ENCODE measurements at places on chromosomes 6 and 20.

DNA sequence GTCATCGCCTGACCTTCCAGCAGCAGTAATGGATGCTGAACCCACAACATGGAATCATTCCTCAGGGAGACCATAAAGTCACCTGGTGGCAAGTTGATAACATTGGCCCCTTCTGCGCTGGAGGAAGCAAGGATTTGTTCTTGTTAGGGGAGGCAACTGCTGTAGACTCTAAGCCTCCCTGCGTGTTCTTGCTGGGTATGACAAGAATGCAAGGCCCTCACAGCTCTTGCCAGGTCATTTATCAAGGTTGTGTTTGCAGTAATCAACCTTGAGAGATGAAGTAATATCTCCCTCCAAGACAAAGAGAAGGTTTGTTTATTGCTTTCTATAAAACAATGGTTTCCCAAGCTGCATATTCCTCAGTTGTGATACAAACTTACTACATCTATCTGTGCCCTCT lies 80.9 kb downstream of the PERP start:
- no peak for DNase-seq

DNA sequence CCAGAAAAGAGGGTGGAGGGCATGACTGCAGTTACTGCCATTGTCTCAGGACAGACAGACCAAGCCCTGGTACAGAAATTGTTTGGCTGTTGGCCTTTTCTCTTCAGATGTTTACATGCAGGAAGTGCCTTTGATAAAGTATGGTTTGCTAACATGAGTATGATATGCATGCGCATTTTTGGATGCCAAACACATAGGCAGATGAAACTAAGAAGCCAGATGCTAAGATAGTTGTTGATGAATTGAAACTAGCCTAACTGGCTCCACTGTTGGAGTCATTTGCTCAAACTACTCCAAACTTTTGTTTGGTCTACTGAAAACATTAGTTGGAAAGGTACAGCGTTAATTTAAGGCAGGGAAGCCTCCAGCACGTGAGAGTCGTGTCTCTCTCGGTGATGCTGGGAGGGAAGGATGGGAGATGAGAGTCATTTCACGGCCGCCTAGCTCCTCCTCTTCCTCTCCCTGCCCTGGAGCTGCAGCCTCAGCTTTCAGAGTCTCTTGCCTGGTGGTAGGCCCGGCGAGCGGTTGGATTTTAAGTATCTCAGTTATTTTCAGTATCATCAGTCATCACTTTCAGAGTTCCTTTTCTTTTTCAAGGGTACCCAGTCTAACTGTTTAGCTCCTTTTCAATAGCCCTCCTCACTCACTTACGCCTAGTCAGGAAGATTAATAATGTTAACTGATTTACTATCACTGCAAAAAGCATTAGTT lies 29.7 kb downstream of the RREB1 start:
- peak; percentile 75 for DNase-seq

GRCh38 chr6:107106165-107106564 lies 9.2 kb downstream of the BEND3 start:
- DNase-seq = no peak

DNA sequence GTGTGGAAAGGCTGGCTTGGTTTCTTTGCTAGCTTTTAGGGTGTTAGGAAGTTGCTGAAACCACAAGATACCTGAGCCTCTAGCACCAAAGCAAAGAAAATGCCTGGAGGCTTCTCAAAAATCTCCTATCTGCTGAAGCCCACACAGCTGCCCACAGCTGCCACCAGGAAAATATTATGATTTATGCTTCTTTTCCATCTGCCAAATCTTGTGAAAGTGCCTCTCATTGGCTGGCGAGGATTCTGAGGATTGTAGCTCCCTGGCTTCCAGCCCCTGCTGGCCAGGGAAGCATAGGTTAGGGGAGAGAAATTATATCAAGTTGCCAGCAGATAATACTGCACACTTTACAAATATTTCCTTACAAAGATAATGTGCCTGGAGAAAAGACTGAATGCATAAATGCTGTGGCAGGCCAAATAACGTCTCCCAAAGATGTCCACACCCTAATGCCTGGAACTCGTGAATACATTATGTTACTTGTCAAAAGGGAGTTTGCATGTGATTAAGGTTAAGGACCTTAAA lies 98.4 kb downstream of the MRPL14 start:
- DNase-seq = peak; percentile 53

GRCh38 chr20:9214685-9215084 lies 145.8 kb downstream of the PLCB4 start:
- peak; percentile 94 for DNase-seq

DNA sequence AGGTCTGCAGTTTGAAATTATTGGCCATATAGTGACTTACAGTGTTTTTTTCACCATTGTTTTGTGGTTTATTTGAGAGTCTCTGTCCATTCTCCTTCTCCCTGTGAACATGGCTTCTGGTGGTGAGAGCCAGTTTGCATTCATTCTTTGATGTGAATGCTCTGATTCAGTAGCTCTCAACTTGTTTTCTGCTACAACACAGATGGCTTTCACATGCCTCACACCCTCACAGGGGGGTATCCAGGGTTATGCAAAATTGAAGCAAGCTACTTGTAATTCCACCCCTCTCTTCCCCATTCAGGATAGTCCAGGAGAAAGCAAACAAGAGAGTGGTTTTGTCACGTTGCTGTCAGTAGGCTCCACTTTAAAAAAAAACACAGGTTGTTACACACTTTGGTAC lies 55.6 kb downstream of the SLX4IP start:
- no peak for DNase-seq

GRCh38 chr20:57526087-57526884 lies 1.3 kb upstream of the CTCFL start:
- DNase-seq = no peak
